ENCODE measurements at places on chromosomes 11 and 22. TPM values are rescaled to one million over a fixed set of nuclear protein-coding genes. Genes with fewer than 3 reads are reported as not detected.

- DNase-seq: no peak
These were observed 455.1 kb upstream of the B3GAT1 start for GRCh38 chr11:134866981-134867675.

GRCh38 chr11:58613228-58613627 lies 9.2 kb upstream of the CNTF start:
- DNase-seq: no peak

Gene OR8K1
- polyA plus RNA-seq: not detected

Gene TMPRSS13
- polyA plus RNA-seq: 0.12 TPM

GRCh38 chr11:117731722-117732290 lies 65.2 kb downstream of the DSCAML1 start:
- no peak for DNase-seq

Gene CRYBA4
- polyA plus RNA-seq: not detected

Gene LRRC56
- 0.35 TPM for polyA plus RNA-seq

Gene CRACR2B
- 0.25 TPM for polyA plus RNA-seq

Gene POU2AF3
- polyA plus RNA-seq: not detected

DNA sequence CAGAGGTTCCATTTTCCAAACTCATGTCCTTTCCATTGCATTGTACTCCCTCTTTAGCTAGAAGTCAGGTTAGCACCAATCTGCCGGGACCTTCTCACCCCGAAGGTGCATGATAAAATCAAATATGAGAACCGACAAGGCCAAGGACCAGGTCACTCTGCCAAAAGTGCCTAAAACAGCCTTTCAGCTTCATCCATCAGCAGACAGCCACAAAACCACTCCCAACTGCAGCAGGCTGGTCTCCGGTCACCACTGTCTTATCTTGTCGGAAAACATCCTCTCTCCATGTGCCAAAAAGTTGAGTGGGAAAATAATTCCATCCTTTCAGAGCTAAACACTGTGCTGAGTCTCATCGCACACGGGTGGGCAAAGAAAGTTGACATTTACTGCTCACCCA lies 1.4 kb downstream of the PI4KA start:
- no peak for DNase-seq

- no peak for DNase-seq
These were observed 198.2 kb downstream of the SNX19 start for GRCh38 chr11:130718120-130718519.
